ENCODE measurements at places on chromosomes 16 and 17.

- DNase-seq: peak; percentile 37
Observed at GRCh38 chr17:40582328-40582901, 17.1 kb upstream of the CCR7 start.

- no peak for DNase-seq
Observed at GRCh38 chr17:5785338-5785737, 201.0 kb upstream of the NLRP1 start.

DNA sequence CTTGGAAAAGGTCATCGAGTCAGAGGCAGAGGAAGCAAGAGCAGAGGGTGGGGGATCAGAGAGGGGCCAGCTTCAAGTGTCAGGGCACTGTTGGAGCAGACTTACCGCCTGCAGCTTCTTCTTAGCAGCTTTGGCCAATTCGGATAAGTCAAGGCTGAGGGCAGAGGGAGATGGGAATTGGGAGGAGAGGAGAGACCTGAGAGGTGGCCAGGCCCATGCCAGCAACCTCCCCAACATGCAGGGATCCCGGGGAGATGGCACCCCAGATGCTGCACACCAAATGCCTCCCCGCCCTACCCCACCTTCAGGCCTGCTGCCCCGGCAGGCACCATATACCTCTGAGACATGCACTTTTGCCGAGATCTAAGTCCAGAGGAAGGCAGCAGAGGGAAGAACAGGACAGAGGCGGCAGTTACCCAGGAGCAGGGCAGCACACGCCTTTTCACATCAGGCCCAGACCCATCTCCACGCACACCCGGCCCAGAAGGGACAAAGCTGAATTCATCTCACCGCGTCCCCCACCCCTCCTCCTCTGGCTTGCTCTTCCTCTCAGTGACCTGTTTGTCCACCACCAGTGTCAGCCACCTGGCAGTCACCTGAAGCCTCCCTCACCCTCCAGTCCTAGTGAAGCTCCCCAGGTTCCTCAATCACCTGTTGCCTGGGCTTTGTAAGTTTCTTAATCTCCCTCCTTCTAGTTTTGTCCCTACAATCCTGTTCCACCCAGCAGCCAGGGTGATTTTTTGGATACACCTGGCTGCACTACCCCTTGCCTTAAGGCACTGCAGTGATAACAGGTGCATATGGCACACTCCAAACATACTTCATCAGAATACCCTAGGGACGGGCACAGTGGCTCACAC, 10.4 kb downstream of the TP53I13 start:
- no peak for DNase-seq

DNA sequence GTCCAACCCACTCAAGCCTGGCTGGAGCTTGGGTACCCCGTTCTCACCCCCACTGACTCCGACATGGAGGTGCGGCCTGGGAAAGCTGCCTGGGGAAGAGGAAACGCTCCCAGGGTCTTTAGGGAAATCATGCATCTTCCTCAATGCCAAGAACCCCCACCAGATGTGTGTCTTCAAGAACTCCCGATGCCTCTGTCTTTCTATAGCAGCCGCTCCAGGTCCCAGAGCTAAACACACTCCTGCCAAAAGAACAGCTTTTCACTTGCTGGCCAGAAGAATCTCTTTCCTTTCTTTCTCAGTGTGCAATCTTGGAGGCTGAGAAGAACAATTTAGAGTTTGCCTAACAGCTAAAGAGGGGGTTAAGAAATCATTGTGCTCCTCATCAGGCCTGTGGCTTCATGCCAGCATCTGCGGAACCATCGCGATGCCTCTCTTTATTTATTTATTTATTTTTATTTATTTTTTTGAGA, 41.1 kb upstream of the MTSS2 start:
- no peak for DNase-seq

- DNase-seq: no peak
Observed at GRCh38 chr16:67593288-67593687, 31.0 kb downstream of the CTCF start.

DNA sequence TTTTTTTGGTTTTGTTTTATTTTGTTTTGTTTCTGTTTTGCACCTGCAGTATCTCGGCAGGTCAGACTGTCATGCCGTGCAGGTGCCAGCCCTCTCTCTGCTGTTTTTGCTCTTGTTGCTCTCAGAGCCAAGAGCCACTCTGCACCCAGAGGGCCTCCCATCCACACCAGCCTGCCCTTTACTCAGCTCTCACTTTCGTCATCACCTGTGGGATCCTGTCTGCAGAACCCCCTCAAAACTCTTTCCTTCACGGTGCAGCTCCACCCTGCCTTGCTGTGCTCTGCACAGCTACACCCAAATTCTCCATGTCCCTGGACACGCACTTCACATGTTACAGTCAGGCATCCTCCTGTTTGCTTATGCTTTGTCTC, 2.6 kb downstream of the AOC3 start:
- no peak for DNase-seq

DNA sequence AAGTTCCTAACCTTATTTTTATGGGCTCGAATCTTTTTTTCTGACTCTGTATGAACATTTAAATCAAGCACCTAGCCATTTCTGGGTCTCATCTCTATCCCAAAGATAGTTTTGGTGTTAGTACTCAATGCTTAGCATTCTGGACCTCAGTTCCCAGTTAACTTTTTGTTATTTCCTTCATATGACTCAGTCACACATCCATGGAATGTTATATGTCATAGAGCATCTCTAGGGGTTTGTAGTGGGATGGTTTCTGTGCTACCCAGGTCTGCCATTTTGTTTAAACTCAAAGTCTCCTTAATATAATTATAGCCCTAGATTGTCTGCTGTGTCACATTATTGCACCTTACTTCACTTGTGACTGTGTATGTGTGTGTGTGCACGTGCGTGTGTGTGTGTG, 90.1 kb downstream of the EFCAB13 start:
- DNase-seq: no peak

- no peak for DNase-seq
Observed at GRCh38 chr17:27741361-27741861, 58.9 kb downstream of the NOS2 start.

DNA sequence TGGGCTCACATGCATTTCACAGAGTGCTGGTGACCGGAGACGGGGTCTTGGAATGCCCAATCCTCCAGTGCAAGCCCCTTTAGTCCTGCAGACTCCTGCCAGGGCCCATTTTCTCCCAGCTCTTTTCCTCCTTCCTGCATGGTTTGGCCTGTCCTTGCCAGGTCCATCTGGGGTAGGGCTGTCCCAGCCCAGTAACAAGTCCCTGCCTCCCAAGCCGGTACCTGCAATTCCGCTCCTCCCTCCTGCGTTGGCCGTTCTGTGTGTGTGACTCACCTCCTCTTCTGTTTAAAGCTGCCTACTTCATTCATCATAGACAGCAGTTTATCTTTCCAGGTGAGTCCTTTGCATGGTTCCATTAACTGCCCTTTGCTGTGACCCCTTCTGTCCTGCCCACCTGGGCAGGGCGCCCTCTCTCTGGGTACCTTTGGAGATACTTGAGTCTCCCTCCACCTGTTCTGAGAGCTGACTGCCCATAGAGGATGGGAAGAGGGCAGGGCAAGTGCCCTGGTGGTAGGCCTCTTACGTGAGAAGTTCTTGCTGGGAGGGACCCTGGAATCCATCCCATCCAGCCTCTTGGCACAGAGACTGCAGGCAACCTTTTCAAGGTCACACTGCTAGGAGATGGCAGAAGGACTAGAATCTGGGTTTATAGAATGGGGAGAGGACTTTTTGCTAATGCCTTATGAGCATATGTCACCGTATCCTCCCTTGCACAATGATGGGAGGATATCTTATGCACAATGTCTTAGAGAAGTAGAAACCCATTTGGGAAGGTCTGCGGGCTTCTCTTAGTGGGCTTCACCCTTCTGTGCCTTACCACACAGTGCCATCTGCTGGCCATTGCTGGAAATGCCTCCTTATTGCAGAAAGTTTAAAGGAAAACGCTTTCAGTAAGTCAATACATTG, 29.7 kb upstream of the LGALS9 start:
- DNase-seq: peak; percentile 76

GRCh38 chr17:79532107-79532790, 78.6 kb downstream of the RBFOX3 start:
- no peak for DNase-seq

GRCh38 chr17:73899839-73900238, 255.6 kb upstream of the SDK2 start:
- no peak for DNase-seq

GRCh38 chr17:36808180-36808661, 129.1 kb upstream of the LHX1 start:
- DNase-seq: no peak

GRCh38 chr16:77043076-77043475, 147.9 kb upstream of the MON1B start:
- DNase-seq: peak; percentile 4

- DNase-seq: no peak
Observed at GRCh38 chr17:44798356-44798755, 31.7 kb downstream of the GJC1 start.

DNA sequence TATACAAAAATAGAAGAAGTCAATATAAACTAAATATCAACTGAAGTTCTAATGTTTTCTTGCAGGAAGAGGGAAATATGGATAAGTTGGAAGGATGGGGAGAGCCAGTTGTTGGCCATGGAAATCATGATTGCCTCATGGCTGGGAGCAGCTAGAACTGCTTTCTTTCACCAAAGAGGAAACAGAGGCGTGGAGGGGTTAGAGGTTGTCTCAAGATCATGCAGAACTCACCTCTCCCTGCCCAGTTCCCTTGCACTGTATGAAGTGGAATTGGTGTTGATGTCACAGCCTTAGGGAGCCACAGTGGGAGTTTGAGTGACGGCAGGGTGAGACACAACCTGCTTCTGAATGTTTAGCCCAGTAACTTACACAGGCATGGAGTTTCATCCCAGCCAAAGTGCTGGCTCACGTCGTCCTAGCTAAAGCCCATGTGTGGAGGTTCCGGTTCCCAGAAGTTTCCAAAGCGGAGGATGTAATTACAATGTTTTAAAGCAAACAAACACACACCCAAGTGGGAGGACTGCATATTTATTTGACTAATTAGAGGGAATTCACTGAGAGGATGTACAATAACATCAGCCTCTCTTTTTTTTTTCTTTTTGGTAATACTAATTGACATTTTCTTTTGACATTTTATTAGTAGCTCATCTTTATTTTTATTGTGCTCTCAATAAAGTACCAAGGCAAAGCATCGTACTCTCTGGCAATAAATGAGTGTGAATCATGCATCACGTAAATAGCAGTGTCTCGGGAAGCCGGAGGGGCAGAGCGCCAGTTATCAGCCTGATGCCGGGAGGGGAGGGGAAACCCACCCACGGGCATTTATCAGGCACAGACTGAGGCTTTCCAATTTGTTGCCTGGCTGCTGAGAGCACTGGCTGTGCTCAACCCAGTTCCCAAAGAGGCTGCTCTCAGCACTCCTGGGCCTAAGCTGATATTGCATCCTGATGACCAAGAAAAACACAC, 118.7 kb upstream of the CDH5 start:
- no peak for DNase-seq

GRCh38 chr16:80372341-80372740, 168.5 kb upstream of the DYNLRB2 start:
- DNase-seq: no peak

- no peak for DNase-seq
Observed at GRCh38 chr17:72407336-72407909, 286.6 kb downstream of the SOX9 start.

DNA sequence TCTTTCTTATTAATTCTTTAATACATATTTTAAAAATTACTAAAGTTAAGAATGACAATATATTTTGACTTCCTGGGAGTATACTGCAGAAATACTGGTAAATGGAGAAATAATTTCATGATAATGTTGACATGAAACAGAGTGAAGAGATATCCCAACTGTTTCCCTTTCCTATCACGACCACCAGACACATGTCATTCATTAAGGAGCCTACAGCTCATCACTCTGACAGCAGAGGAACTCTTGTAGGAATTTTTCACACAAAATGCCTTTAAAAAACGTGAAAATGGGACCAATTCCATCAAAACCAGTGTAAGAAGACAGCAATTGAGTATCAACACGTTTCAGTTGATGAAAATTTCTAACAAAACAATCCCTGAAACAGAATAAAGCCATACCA, 172.9 kb upstream of the CPHXL start:
- DNase-seq: no peak

- DNase-seq: no peak
Observed at GRCh38 chr17:73901661-73902415, 257.6 kb upstream of the SDK2 start.
